Kidney (tissue), 22 donors: ENCODE measurements at places on chromosomes 12 and 14.

- no peak for DNase-seq
Measured at GRCh38 chr12:84038242-84038641, 874.4 kb downstream of the SLC6A15 start.

GRCh38 chr12:6234214-6234613, 34.0 kb downstream of the CD9 start:
- DNase-seq, result no peak

- no peak for DNase-seq
Measured at GRCh38 chr14:79421811-79422210, 789.5 kb downstream of the DIO2 start.

GRCh38 chr12:11623382-11623781, 26.1 kb upstream of the ETV6 start:
- no peak for DNase-seq

GRCh38 chr12:623865-624372, 39.3 kb downstream of the NINJ2 start:
- no peak for DNase-seq

DNA sequence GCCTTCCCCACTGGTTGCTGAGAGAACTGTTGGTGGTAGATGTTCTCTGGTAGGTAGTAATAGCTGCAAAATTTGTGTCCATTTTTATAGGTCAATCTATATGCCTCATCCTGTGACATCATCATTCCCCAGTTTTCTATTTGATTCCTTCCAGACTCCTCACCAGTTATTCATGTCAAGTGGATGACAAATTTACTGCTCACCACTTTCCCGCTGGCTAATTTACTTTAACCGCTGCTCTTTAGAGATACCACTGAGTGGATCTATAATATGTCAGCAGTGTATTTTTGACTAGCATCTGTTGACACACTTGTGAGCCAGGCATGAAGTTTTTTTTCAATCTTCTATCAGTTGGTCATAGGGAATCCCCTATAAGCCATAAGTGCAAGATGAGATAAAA, 24.6 kb downstream of the GPR65 start:
- no peak for DNase-seq

- peak; percentile 98 for DNase-seq
Measured at GRCh38 chr12:124745891-124746570, 117.6 kb downstream of the SCARB1 start.

DNA sequence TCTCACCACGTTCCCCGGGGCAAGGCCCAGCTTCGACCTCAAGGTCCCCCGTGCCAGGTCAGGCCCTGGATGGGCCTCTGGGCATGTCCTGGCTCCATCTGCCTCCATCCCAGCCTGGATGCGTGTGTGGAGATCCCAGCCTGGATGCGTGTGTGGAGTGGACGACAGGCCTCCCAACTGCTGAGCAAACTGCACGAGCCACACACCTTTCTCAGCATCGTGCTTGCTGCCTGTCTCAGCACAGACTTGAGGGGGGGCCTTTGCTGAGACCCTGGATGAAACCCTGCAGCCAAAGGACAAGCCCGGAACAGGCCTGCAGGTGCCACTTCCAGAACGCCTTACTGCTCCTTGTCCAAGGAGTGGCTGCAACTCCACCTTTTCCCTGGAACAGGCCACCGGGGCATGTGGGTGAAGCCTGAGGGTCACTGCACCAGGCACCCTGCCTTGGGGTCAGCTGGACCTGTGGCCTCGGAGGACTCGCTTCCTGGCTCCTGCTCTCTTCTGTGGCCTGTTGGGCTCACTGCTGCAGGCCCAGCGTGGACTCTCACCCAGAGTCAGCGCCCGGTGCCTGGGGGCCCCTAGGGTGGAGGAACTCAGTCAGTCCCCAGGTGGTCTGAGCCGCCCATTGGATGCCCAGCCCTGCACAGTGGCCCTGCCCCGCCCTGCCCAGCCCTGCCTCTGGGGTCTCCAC, 176.0 kb downstream of the KIF26A start:
- DNase-seq, result no peak

DNA sequence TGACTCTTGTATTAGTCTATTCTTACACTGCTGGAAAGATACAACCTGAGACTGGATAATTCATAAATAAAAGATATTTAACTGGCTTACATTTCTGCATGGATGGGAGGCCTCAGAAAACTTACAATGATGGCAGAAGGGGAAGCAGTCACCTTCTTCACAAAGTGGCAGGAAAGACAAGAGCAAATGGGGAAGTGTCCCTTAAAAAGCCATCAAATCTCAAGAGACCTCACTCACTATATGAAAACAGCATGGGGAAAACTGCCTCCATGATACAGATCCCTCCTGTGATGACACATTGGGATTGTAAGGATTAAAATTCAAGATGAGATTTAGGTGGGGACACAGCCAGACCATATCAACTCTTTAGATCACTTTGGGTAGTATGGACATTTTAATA, 83.7 kb downstream of the TMTC3 start:
- no peak for DNase-seq

GRCh38 chr12:108826101-108826806, 31.1 kb downstream of the SSH1 start:
- DNase-seq, result peak; percentile 73

DNA sequence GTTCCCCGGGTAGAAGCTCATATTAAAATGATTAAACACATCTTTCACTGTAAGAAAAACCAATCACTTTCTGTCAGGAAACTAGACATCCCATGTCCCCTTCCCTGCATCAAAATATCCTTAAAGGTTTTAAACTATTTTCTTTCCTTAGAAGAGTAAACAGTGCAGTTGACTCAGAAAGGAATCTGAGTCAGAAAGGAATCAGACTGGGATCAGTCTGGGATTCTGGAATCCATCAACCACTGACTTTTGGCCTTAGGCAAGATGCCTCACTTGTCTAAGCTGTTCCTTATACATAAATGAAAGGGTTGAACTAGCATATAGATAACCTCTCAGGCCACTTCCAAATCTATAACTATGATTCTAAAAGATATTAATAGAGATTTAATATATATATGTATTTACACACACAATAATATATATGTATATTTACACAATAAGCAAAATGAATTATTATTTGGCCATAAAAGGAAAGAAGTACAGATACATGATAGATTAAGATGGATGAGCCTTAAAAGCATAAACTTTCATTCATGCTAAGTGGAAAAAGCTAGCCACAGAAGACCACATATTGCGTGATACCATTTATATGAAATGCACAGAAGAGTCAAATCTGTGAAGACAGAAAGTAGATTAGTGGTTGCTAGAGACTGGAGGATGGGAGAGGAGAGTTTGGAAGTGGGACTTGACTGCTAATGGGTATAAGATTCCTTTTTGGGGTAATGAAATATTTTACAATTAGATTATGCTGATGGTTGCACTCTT, 114.4 kb downstream of the SLC38A1 start:
- DNase-seq, result no peak

GRCh38 chr12:19451196-19451595, 11.9 kb downstream of the AEBP2 start:
- peak; percentile 46 for DNase-seq

DNA sequence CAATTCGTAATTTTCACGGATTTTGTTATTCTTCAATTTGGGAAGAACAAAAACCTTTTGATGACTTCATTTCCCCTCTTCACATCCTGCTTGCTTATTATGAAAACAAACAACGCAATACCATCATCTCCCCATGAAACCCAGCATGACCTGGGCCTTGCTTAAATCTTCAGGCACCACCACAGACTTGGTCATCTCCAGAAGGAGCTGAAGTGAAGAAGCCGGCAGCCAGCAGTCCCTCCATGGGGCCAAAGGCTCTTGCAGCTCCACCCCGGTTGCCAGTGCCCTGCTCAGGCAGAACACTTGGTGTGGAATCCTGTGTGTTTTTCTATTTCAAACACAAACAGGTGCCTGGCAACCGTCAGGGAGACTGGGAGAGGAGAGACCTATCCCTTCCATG, 982.9 kb upstream of the TMEM132C start:
- no peak for DNase-seq

DNA sequence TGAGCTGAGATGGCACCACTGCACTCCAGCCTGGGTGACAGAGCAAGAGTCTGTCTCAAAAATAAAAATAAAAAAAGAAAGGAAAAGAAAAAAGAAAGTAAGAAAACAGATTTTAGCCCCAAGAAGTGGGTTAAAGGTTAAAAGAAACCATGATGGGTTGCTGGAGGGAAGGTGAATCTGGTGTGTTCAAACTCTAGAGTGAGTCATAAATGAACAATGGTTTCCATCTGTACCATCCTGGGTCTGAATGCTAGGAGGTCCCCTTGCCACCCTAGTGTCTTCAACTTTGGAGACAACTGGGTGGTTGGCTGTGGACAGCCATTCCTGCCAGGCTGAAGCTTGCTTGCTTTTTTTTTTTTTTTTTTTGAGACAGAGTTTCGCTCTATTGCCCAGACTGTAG, 1.6 kb upstream of the RPS26 start:
- no peak for DNase-seq

GRCh38 chr14:60760644-60761364, 26.2 kb downstream of the MNAT1 start:
- no peak for DNase-seq

DNA sequence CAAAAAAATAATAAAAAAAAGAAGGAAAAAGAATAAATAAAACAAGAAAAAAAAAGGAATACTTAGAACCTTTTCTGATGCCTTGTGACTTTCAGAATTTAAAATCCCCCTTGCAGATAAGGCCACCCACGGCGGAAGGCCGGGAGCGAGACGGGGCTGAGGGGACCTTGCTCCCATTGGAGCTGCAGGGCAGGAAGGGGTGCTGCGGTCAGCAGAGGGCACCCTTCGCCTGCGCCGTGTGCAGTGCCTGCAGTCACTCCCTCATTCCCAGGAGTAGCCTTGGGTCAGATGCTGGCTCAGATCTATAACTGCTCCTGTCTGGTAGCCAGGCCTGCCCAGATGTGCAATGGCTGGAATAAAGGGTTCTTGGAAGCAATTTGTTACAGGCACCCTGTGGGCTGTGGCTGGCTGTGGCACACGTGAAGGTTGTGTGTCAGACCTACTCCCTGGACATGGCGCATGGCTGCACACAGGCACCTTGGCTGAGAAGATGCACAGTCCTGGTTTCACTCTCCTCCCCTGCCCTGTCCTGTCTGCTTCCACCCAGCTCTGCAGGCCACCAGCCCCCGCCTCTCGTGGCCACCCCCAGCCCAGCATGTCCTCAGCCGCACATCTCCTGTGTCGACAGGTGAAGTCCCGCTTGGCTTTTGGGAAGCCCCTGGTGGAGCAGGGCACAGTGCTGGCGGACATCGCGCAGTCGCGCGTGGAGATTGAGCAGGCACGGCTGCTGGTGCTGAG, 13.4 kb upstream of the ALDH2 start:
- DNase-seq, result peak; percentile 68

DNA sequence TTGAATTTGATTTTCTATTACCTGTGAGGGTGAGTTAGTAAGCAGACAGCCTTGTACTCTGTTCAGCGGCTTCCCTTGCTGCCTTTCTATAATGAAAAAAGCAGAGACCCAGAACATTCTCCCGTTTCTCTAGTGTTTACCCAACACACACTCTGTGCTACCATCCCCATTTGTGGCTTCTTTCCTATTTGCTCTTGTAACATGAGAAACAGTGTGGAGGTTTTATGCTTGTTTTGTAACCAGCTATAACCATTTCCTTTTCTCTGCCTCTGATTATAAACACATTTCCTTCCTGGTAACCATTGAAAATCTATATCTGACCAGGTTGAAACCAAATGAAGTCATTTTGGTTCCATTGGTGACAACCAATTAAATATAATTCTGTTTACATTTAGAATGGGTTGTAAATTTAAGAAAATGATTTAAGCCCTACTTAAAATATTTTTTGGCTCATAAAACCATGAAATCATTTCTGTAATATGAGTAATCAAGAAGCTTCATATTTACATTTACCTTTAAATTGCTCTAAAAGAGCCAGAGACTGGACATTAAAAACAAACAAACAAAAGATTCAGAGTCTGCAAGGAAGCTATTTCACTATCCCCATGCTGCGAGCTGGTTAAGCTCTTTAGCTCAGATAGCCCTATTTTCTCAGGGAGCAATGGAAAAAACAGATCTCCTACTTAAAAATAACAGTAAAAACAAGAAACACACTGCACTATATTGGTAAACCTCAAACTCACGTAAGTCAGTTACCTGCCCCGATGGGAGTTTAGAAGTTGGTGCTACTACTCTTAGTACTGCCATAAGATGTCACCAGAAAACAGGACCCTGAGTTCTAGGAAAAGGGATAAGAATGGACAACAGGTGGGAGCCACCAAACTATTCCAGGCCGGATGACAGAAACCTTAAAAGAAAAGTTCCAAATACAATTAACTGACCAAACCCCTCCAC, 206.5 kb upstream of the EEA1 start:
- DNase-seq, result no peak

GRCh38 chr12:13373803-13374202, 177.3 kb downstream of the EMP1 start:
- no peak for DNase-seq

DNA sequence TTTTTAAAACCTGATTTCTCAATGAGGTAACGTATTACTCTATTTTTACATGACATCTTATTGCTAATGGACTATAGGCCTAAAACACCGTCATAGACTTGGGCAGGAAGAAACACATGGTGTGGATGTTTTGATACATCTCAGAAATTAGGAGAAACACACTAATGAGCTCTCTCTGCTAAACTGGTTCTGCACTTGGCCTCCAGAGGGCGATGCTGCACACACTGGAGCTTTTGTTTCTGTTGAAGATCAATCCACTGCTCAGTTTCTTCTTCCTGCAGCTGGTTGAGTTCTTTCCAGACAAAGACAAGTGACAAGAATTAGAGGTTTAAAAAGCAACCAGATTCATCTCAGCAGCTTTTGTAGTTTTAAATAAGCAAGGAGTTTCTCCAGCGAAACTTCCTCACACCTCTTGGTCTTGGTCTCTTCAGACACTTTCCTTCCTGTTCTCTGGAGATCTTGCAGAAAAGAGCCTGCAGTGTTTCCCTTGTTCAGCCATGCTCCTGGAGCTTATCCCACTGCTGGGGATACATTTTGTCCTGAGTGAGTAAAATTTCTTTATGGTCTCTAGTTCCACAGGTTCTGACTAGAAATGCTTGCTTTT, 178.5 kb upstream of the OR4E1 start:
- no peak for DNase-seq

- DNase-seq, result no peak
Measured at GRCh38 chr14:53766106-53766505, 190.5 kb downstream of the BMP4 start.

GRCh38 chr12:121574025-121574424, 6.8 kb downstream of the KDM2B start:
- DNase-seq, result peak; percentile 20

- no peak for DNase-seq
Measured at GRCh38 chr14:61516964-61517653, 178.2 kb upstream of the HIF1A start.

GRCh38 chr12:10998204-10998603, at the start of gene TAS2R20:
TSS of gene TAS2R20 (minus strand) at chr12:10998304. CDS start at chr12:10997875, 429 bp downstream.
- no peak for DNase-seq

- DNase-seq, result no peak
Measured at GRCh38 chr12:122724641-122725243, 5.9 kb downstream of the HCAR1 start.

DNA sequence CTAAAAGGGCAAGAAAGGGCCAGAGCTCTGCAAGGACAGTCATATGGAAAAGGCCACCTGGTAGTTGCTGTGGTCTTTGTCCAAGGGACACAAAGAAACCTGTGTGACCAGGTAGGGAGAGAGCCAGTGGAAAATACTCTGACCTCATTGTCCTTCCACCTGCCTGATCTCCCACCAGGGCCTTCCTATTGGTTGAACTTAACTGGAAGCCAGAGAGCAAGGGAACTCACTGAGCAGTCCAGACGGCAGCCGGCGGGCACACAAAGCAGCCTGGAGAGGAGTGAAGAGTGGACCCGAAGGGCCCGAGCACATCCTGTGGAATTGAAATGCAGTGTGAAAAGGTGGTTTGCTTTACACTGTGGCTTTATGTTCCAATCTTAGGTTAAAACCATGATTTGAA, 120.7 kb downstream of the SLC25A21 start:
- DNase-seq, result no peak
